ENCODE measurements at places on chromosomes 16 and 17. TPM values are rescaled to one million over a fixed set of nuclear protein-coding genes. Genes with fewer than 3 reads are reported as not detected.

TNFSF12 gene
- total RNA-seq: 14.6 TPM

CES5A gene
- total RNA-seq: not detected

KRT36 gene
- total RNA-seq: not detected

MEIOB gene
- total RNA-seq: not detected

C17orf67 gene
- 0.39 TPM for total RNA-seq

C17orf107 gene
- total RNA-seq: 4.3 TPM

PLEKHH3 gene
- total RNA-seq: 14.2 TPM

TBC1D3H gene
- total RNA-seq: not detected

SPN gene
- total RNA-seq: not detected

ETV4 gene
- total RNA-seq: 2.5 TPM

KRTAP1-5 gene
- not detected for total RNA-seq

TBX21 gene
- total RNA-seq: not detected

KCNH6 gene
- total RNA-seq: not detected

PRSS33 gene
- not detected for total RNA-seq

CCL18 gene
- total RNA-seq: not detected

KRTAP4-4 gene
- not detected for total RNA-seq

PAFAH1B1 gene
- 50.6 TPM for total RNA-seq

MYCBPAP gene
- total RNA-seq: 0.25 TPM

CRHR1 gene
- not detected for total RNA-seq

COPZ2 gene
- 55.9 TPM for total RNA-seq

GPR142 gene
- not detected for total RNA-seq

DNAI2 gene
- not detected for total RNA-seq

B4GALNT2 gene
- total RNA-seq: not detected

PRSS27 gene
- total RNA-seq: 0.05 TPM

MYO1D gene
- 30.3 TPM for total RNA-seq
